ENCODE measurements at places on chromosomes 2 and 18.

DNA sequence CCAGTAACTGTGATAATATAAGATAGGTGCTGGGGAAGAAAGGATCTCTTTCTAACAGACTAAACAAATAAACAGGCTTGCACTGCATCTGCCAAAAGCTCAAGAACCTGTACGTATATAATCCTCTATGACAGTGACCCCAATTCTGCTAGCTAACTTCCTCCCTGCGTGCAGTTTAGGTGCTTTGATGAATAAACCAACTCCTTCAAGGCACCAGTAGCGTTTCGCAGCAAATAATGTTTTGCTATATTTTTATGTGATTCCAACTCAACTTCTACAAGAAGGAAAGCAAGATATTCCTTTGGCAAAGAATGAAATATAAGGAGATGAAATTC lies 135.5 kb upstream of the CHAC2 start:
- no peak for DNase-seq

DNA sequence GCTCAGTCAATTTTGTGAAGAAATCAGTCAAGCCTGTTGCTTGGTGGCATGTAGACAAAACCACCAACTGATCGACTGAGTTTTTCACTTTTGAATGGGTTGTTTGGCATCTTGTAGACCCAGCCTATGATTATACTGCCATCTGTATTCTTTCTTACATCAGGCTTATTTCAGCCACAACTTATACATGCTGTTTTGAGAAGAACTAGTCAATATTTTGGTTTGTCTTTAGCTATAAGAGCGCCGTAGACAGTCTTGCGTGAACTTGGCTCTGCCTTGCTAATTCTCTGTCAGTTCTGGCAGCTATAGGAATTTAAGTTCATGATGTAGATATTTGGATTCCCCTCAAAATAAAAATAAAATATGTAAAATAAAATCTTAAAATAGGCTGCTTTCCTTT lies 742.0 kb upstream of the FANCL start:
- DNase-seq = no peak

DNA sequence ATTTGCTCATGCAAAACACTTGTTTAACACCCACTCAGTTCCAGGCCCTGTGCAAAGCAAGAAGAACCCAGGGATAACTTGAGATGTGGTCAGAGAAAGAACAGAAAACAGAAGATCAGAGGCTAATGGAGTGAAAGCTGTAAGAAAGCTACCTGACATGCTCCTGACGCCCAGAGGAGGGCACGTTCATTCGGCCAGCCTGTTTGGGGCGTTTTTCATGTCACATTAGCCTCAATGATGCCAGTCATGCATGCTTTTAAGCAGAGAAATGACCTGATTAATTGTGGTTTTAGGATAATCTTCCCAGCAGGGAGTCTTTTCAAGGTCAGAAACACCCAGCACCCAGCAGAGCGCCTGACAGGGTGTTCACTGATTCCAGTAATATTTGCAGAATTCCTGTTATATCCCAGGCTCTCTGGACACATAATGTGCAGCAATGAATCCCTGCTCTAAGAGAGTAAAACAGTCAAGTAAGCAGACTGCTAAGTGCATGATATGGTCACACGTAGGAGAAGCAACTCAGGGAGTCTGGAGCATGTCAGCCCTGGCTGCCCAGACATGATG lies 320.0 kb downstream of the LRATD1 start:
- no peak for DNase-seq

DNA sequence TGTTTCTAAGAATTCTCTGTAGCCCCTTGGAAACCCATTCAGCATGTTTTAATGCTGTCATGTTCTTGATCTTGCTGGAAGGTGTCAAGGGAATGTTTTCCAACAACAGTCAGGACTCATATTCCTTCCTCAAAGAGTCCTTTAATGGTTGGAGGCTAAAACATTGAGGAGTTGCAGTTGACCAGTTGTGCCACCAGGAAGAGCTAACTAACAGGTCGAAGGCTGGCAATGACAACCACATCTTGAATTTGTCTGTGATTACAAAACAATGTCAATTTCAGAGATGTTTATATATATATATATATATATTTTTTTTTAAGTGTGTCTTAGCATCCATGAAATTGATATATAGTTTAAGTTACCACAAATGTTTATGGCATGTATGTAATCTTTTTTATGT lies 151.5 kb downstream of the INO80D start:
- DNase-seq = no peak

DNA sequence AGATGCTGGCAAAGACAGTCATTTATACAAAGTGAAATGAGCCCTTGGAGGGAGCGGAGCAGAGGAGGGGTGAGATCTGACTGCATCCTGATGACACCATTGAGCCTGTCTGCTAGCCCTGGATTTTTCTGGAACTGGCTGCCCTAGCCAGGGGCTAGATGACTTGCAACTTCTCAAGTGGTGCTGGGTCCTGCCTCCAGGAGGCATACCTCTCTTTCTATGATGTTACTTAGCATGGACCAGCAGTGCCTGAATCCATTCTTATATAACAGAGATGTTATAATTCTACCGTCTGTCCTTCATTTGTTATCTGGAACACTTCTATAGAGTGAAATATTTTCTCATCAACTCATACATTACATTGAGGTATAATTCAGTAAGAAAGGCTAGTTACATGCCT lies 8.5 kb upstream of the TWIST2 start:
- no peak for DNase-seq

GRCh38 chr18:71249791-71250190 lies 960.9 kb downstream of the SOCS6 start:
- DNase-seq = no peak

DNA sequence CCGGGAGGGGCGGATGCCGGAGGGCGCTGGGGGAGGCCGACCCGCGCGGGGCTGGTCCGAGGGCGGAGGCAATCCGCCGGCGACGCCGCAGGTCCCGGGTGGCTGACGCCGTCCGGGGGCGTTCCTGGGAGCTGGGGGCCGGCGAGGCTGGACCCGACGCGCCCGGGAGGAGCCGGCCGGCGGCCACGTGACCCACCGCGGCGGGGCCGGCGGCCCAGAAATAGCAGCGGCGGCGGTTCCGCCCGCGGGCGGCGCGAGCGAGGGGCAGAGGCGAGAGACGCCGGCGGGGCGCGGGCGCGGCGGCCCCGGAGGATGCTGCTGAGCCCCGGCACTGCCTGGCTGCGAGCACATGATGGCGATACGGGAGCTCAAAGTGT lies at the start of gene RAB31:
Gene RAB31 (plus strand): TSS at position 245 of the 377 bp plus-strand sequence. CDS start 105 bp downstream, at position 350.
- DNase-seq = no peak

DNA sequence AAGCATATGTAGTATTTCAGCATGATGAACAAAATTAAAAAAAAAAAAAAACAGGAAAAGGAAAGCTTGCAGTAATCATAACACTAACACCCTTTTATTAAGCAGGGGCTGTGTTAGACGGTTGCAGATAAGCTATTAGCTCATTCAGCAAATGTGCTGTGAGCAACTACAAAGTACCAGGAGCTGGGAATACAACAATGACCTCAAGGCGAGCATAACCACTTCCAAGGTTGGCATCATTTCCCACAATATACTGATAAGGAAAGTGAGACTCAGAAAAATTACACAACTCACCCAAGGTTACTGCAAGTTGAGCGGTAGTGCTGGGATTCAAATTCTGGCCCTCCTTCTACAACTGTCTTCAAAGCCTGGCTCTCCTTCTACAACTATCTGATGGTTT lies 38.2 kb upstream of the ACTR3 start:
- no peak for DNase-seq

- DNase-seq = no peak
Observed at GRCh38 chr2:14632133-14632936, at the start of gene LRATD1. Gene LRATD1 (plus strand): TSS chr2:14632717. CDS start chr2:14633980, 1,263 bp downstream.

GRCh38 chr2:174759381-174760065 lies 4.7 kb downstream of the CHRNA1 start:
- no peak for DNase-seq

- no peak for DNase-seq
Observed at GRCh38 chr2:203909974-203910373, 26.6 kb upstream of the ICOS start.

GRCh38 chr2:239296020-239296932 lies 104.5 kb downstream of the HDAC4 start:
- no peak for DNase-seq

DNA sequence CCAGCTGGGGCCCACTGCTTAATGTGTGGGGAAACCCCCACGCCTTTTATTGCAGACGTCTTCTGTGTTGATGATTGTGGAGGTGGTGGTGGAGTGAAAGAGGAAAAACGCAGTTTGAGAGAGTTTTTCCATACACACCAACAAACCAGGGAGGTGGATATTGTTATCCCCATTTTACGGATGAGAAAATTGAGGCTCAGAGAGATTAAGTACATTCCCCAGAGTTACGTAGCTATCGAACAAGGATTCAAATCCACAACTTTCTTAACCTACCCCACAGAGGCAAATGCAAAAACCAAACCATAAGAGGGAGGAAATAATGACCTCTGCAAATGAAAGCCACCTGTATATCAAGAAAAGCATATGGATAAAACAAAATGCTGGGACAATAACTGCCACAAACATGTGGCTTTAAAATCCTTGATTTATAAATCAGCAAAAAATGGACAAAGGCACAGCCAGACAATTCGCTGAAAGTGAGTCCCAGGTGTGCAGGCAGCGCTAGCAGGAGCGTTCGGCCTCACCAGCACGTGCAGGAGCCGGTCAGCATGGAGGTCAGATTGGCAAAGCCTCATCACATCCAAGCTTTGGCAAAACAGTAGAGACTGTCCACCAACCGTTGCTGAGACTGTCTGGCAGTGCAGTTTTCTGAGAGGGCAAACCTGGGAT lies 12.6 kb upstream of the RAB17 start:
- DNase-seq = no peak

- no peak for DNase-seq
Observed at GRCh38 chr2:192236136-192236535, 41.4 kb upstream of the TMEFF2 start.

GRCh38 chr2:236551471-236552211 lies 18.0 kb upstream of the ACKR3 start:
- DNase-seq = no peak

GRCh38 chr2:80073134-80073561 lies 231.4 kb downstream of the LRRTM1 start:
- peak; percentile 60 for DNase-seq

- DNase-seq = no peak
Observed at GRCh38 chr2:238728330-238729260, 119.3 kb upstream of the TWIST2 start.

DNA sequence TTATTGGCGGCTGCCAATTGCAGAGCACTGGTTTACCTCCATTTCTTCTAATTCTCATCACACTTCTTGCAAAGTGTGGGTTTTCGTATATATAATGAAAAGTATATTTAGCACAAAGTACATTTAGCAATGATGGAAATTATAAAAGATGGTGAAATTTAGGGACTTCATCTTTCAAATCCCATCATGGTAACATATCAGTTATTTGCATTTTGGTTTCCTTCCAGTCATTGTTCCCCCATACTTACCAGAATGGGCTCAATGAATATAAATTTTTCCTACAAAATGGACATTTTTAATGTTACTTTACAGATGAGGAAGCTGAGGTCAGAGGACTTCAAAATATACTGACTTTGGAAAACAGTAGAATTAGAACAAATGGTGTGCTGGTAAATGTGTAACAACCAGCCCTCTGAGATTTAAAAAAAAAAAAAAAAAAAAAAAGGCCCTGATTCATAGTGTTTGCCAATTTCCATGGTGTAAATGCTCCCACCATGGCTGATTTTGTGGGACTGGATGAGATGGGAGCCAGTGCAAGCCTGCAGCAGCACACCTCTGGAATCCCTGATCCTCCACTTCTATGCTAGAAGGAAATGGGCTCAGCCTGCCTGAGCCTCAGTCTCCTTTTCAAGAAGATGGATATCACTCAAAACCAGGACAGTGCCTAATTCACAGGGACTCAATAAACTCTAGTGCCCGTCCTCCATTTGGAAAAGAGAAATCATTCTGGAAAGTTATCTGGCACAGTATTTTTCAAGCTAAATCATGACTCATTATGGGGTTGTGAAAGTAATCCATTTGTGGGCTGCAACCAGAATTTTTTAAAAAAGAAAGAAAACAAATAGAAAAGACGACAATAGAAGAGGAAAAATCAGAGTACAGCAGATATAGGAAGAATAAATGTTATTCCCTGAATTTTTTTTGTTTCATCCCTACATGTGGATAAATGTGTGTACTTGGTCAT lies 34.0 kb downstream of the LBH start:
- DNase-seq = no peak

GRCh38 chr2:235263205-235264120 lies 230.4 kb upstream of the AGAP1 start:
- DNase-seq = no peak

- no peak for DNase-seq
Observed at GRCh38 chr2:104736026-104736425, 117.9 kb upstream of the POU3F3 start.

GRCh38 chr2:10339647-10340592 lies 37.2 kb downstream of the HPCAL1 start:
- DNase-seq = no peak

GRCh38 chr2:43838560-43839267 lies at the start of the genes ABCG5 and ABCG8:
Gene ABCG5 (minus strand): TSS chr2:43838839. CDS start chr2:43838679, 160 bp downstream.
Gene ABCG8 (plus strand): TSS chr2:43838971. CDS start chr2:43839054, 83 bp downstream.
- DNase-seq = no peak

DNA sequence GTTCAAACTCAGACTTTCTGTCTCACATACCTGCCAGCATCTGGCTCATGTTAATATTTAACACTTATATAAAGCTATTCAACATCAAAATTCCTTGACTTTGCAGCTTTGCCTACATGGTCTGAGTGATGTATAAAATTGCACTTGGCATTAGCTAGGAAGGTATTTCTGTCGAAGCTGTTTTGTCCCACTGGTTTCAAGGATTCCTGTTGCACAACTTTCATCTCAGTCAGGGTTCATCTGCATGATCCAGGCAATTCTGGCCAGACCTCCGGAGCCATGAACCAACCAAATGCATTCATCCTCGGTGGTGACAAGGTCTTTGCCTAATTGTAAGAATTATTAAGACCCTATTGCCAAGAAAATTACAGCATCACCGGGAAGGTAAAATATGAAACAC lies 185.4 kb downstream of the ZEB2 start:
- no peak for DNase-seq

GRCh38 chr2:38336621-38337020 lies 40.5 kb downstream of the ATL2 start:
- no peak for DNase-seq

Data from KBM-7 (cell line).